ENCODE measurements at places on chromosomes 2 and 18. TPM values are rescaled to one million over a fixed set of nuclear protein-coding genes. Genes with fewer than 3 reads are reported as not detected.

- H3K27me3 ChIP-seq = no peaks in the 10 kb centered on the region
- no peaks in the 10 kb centered on the region for H3K4me1 ChIP-seq
- no peak overlapping the region for H3K4me3 ChIP-seq
- no peak for DNase-seq
Observed at GRCh38 chr2:203777030-203777429, 70.6 kb downstream of the CD28 start.

- H3K4me3 ChIP-seq = no peak overlapping the region
- H3K4me1 ChIP-seq = no peaks in the 10 kb centered on the region
- no peaks in the 10 kb centered on the region for H3K36me3 ChIP-seq
- H3K27me3 ChIP-seq = no peaks in the 10 kb centered on the region
- H3K27ac ChIP-seq = no peak overlapping the region
Observed at GRCh38 chr2:157107877-157108276, 149.6 kb upstream of the GALNT5 start.

The FEV gene
- not detected for total RNA-seq

The ERFE gene
- 0.46 TPM for total RNA-seq

DNA sequence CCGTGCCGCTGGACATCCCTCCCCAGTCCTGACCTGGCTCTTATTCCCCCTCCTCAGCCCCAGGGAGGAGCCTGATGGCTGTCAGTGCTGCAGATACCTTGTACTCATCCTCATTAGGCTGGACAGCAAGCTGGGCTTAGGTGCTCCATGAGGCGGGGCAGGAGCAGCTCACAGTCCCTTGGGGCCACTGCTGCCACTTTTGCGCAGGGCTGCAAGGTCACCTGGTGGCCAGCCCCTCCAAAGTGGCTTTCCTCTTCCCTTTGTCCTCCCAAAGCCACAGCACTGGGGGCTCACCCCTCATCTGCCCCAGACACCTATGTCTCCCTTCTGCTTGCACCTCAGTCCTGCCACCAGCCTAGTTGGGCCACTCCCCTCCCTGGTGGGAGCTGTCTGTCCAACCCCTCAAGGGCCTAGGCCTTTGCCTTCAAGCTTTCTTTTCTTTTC, 60.8 kb downstream of the FAM168B start:
- no peak overlapping the region for H3K27ac ChIP-seq
- H3K4me1 ChIP-seq = peaks cover 5% of the 10 kb centered on the region

DNA sequence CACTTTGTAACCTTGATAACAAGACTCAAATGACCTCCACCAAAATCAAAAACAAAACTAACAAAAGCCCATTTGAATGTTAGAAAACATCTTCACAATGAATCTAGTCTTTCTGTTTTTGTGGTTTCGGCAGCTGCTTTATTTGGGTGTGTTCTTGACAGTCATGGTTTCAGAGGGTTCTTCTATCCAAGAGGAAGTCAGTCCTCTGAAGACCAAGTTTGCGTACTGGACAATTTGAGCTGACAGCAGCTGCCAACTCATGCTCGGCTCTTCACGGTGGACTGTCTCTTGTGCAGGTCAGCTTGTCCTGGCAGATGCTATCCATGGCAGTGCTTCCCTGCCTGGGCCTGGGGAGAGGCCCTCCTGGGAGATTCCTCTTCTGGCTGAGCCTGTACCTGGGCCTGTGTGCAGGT, 91.0 kb downstream of the TMEM17 start:
- no peak overlapping the region for H3K27ac ChIP-seq
- no peaks in the 10 kb centered on the region for H3K27me3 ChIP-seq
- no peak for DNase-seq
- H3K4me1 ChIP-seq = peaks cover 15% of the 10 kb centered on the region
